ENCODE measurements at places on chromosomes 13 and 19.

- no peak for DNase-seq
Measured at GRCh38 chr13:33322543-33322809, 36.9 kb upstream of the STARD13 start.

DNA sequence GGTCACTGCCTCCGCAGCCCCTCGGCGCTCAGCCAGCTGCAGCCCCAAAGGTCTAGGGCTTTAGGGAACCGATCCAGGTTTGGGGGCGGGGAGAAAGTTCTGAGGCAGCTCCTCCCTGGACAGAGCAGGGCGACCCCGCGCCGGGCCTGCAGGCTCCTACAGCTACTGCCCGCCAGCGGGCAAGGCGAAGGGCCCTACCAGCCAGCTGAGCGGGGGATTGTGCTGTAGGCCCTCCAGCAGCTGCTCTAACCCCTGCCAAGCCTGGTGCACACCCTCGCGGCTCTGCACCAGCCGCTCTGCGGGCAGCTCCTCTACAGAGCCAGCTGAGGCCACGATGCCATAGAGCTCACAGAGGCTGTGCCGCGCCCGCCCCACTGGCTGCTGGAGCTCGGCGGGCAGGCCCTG, 14.0 kb downstream of the PLIN4 start:
- no peak for DNase-seq

GRCh38 chr13:55013051-55013450, 1984.4 kb downstream of the OLFM4 start:
- DNase-seq: no peak

GRCh38 chr13:21934284-21934683, 263.4 kb downstream of the FGF9 start:
- no peak for DNase-seq

GRCh38 chr19:10133596-10133995, 13.9 kb upstream of the EIF3G start:
- DNase-seq: no peak

- no peak for DNase-seq
Measured at GRCh38 chr13:38002606-38003005, 133.0 kb upstream of the TRPC4 start.

DNA sequence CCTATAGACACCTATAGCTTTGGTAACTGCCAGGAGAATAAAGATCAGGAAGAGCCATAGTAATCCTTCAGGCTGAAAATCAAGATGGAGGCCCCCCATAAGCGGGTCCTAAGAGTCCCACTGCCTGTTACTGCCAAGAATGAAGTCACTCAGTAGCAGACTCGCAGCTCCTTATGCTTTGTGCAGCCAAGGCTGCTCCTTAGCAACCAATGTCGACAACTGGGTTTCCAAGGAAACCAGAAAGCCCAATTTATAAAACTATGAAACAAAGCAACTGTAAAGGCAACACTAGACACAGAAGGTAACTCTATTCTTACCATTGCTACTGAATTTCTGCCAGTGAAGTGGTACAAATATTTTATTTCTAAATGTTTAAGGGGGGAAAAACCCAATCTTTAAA, 56.5 kb downstream of the DCLK1 start:
- DNase-seq: no peak

DNA sequence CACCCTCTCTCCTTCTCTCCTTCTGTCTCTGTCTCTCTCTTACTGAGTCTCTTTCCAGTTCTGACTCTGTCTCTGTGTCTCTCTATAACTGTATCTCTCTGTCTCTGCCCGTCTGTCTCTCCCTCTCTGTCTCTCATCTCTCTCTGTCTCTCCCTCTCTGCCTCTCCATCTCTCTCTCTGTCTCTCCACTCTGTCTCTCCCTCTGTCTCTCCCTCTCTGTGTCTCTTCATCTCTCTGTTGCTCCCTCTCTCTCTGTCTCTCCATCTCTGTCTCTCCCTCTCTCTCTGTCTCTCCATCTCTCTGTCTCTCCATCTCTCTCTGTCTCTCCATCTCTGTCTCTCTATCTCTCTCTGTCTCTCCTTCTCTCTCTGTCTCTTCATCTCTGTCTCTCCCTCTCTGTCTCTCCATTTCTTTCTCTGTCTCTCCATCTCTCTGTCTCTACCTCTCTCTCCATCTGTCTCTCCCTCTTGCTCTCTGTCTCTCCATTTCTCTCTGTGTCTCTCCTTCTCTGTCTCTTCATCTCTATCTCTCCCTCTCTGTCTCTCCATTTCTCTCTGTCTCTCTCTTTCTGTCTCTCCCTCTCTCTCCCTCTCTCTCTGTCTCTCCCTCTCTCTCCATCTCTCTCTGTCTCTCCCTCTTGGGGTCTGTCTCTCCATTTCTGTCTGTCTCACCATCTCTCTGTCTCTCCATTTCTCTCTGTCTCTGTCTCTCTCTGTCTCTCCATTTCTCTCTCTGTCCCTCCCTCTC, 3.3 kb upstream of the MEIS3 start:
- no peak for DNase-seq

DNA sequence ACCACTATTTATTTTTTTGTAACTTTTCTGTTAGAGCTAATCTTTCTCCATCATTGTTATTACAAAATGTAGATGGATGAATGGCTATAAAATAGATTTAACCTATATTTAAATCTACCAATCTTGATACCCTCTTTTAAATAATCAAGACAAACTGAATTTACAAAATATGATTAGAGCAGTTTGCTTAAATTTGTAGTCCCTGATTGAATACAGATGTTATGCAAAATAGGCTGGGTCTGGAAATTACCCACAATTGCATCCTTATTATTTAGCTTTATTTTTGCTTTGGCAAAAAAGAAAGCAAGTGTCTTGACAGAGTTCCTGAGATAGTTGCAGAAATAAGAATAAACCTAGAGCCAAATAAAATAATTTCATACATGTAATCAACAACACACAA, 352.8 kb downstream of the KLF12 start:
- no peak for DNase-seq

DNA sequence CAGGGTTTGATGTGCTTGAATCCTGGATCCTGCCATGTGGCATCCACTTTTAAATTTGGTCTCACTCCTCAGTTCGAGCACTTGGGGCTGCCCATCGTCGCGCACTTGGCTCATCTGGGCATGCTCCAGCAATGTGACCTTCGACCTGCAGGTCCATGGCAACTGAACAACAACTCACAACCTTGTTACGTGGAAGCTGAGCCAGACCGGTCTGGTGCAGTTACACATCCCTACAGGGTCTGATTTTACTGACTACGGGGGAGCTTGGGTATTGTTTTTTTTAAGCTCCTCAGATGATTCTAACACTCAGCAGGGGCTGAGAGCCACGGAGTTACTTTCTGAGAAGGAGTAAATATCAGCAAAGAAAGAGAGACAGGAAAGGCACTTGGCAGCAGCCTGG, 769.6 kb downstream of the UQCRFS1 start:
- no peak for DNase-seq

DNA sequence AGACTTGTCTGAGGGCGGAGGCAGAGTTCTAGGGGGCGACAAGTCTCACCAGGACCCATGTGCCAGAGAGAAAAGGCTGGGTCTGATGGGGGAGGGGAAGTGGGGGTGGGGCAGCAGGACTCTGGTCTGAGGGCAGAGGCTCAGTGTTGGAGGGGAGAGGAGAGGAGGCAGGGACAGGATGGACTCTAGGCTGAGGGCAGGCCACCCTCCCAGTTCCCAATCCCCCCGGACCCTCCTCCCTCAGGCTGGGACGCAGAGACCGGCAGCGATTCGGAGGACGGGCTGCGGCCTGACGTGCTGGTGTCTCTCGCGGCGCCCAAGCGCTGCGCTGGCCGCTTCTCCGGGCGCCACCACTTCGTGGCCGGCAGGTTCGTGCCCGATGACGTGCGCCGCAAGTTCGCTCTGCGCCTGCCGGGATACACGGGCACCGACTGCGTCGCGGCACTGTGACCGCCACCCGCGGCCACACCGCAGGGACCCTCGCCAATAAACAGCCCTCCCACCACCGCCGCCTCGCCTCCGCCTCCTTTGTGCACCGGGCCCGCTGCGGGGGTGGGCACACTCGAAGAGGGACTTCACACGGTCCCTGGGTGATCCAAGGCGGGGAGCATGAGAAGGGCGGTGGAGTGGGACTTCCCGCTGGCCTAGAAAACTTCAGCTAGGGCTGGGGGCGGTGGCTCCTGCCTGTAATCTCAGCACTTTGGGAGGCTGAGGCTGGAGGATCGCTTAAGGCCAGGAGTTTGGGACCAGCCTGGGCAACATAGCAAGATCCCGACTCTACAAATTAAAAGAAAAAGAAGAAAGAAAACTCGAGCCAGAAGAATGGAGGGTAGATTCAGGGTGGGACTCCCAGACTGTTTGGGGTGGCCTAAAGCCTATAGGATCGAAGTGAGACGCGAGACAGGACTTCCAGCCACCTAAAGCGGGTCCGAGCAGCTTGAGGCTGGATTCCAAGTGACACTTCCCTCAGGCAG, 703 bp upstream of the CILP2 start:
- no peak for DNase-seq

GRCh38 chr13:73262862-73263627, 204.2 kb downstream of the KLF5 start:
- no peak for DNase-seq

DNA sequence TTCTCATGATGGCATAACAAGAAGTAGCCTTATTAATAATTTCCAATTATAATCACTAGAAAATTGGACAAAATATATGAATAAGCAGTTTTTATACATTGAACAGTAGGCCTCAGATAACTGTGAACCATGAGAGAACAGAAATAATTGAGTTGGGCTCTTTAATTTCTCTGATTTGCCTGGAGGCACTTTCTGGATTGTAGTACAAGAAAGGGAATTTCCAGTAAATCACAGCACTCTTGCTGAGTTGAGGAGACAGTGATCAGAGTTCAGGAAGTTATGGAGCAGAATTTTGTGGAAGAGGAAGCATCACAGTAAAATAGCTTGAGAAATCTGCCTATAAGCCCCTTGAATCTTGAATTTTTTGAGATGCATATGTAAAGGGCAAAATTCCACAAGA, 216.2 kb downstream of the MAB21L1 start:
- DNase-seq: no peak
